ENCODE measurements at places on chromosomes 5 and 9. TPM values are rescaled to one million over a fixed set of nuclear protein-coding genes. Genes with fewer than 3 reads are reported as not detected.
A peak's percentile ranks its signal among the peaks of the same experiment; 100 is the strongest.

The MOB3B gene
- 0.56 TPM for total RNA-seq

The TMEFF1 gene
- not detected for total RNA-seq

The ACOT12 gene
- total RNA-seq, result 0.22 TPM

The AGPAT2 gene
- total RNA-seq, result 11.4 TPM

The MLANA gene
- not detected for total RNA-seq

GRCh38 chr5:148342371-148343045 lies 7.1 kb downstream of the SPINK9 start:
- DNase-seq, result no peak

- peak; percentile 6 for DNase-seq
Observed at GRCh38 chr9:127283917-127284497, 19.4 kb downstream of the GARNL3 start.

DNA sequence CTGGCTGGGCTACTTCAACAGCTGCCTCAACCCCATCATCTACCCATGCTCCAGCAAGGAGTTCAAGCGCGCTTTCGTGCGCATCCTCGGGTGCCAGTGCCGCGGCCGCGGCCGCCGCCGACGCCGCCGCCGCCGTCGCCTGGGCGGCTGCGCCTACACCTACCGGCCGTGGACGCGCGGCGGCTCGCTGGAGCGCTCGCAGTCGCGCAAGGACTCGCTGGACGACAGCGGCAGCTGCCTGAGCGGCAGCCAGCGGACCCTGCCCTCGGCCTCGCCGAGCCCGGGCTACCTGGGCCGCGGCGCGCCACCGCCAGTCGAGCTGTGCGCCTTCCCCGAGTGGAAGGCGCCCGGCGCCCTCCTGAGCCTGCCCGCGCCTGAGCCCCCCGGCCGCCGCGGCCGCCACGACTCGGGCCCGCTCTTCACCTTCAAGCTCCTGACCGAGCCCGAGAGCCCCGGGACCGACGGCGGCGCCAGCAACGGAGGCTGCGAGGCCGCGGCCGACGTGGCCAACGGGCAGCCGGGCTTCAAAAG lies 36.9 kb upstream of the TTC1 start:
- DNase-seq, result no peak

GRCh38 chr5:126366199-126366560 lies 57.0 kb upstream of the GRAMD2B start:
- no peak for DNase-seq

- DNase-seq, result peak; percentile 61
Observed at GRCh38 chr5:178114325-178115135, 1.2 kb downstream of the N4BP3 start.

GRCh38 chr5:135145985-135146384 lies 112.0 kb upstream of the PITX1 start:
- DNase-seq, result no peak

GRCh38 chr5:61673007-61673735 lies 341.1 kb downstream of the ZSWIM6 start:
- DNase-seq, result no peak

- DNase-seq, result no peak
Observed at GRCh38 chr5:107470295-107470582, 200.5 kb downstream of the EFNA5 start.

DNA sequence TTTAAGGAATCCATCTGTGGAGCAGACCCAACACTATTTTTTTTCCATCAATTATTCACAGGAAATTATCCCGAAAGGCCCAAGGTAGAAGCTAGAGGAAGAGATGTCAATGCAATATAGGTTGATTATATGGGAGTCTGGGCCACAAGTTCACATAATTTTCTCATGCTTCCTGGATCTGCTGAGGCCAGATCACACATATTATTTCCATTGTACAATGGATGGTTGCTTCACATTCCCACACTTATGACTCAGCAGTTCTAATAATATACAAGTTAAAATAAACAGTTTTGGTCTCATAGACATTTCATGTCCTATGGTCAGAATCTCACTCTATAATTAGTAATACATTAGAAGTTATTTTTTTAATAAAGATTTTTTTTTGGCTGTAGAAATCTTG lies 66.0 kb upstream of the PTPRD start:
- DNase-seq, result no peak

DNA sequence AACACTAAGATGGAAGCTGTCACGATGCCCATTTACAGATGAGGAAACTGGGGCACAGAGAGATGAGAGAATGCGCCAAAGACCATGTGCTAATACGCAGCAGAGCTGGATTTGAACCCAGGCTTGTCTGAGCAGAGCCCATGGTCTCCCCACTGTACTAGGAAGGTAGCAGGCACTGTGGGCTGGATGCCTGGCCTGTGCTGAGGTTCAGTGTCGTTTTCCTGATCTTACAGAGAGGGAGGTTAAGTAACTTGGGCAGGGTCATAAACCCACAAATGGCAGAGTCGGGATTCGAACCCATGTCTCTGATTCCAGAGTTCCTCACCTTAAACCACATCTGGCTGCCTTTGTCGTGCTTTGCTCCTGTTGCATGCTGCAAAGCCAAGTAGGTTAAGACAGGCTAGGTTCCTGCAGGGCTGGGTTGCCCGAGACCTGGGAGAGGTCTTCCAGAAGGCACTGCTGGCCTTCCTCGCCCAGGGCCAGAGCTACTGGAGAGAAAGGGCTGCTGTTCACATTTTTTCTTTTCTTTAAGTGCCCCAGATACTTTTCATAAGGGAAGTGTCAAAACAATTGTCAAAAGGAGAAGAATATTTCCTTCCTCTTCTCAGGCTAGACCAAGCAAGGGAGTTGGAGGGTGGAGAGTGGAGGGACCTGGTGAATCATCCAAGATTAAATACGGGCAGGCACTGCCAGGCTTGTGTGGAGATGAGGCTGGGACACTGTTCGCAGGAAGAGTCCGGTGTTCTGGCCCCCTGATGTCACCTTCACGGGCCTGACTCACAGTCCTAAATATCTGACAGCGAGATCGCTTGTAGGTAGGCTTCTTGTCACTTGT lies 3.2 kb downstream of the NEK6 start:
- DNase-seq, result no peak

GRCh38 chr5:7610531-7611177 lies 214.7 kb downstream of the ADCY2 start:
- no peak for DNase-seq
